CD4-positive, CD25-positive, alpha-beta regulatory T cell (primary cell): ENCODE measurements at places on chromosomes 16 and 17.

DNA sequence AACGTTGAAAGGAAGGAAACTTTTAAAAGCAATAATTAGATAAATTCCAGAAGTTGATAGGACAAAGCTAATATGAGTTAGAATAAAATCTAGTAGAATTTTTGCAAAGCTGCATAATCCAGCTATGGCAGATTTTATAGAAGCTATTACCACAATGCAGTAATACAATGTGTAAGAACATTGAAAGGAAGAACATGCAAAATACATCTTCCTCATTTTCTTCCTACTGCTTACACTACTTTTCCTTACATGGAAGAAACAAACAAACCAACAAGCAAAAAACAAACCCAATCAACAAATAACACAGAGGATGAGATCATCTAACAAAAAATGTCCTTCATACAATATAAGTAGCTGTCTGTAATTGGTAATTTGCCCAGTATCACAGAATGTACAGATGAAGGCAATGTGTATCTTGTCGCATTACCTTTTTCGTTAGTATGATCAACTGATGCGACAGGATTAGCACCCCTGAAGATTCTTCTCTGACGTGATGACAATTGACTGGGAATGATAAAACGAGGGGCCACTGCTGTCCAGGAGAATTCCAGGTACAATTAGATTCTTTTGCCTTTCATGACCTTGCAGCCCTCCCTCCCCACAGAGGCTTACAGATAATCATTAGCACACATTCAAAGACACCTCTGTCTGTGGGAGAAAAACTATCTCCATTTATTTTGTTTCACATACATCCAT, 21.2 kb upstream of the LRRC37A start:
- no peak for DNase-seq

DNA sequence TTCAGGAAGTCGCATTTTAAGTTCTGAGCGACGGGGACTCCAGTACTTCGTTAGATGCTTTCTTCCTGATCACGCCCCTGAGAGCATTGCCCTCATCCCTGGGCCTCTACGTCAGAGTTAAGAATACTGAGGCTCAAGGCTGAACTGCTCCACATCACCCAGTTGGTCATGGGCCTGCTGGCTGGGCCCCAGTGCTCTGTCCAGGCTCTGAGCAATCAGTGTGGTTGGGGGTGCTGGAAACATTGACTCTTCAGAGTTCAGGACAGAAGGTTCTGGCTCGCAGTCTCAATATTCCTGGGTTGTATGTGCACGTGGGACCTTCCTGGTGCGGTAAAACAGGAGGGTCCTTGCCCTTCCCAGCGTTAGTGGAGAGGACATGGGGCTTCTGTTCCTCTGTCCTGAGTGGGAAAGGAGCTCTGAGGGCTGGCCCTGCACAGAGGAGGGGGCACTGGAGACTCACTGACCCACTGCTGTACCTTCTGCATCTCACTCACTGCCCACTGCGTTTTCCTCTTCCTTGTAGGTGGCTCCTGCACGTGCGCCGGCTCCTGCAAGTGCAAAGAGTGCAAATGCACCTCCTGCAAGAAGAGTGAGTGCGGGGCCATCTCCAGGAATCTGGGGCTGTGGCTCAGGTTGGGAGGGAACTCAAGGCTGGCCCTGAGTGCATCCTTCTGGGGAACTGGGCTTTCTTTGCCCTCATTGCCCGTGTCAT, 518 bp downstream of the MT1E start:
- no peak for DNase-seq

DNA sequence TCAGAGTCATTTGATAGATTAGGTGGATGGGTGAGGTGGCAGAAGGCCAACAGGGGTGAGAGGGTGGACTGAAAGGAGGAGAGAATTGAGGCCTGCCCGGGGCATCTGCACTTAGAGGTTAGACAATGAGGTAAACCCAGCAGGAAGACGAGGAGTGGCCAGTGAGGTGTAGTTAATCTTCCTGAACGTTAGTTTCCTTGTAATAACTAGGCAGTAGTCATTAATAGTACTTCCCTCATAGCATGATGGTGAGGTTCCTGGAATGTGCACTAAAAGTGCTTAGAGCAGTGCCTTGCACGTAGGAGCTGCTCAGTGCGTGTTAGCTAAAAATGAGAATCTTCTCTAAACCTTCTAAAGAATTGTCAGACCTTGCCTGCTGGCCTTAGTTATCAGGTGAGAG, 13.5 kb upstream of the KSR1 start:
- DNase-seq, result no peak

GRCh38 chr17:78558989-78559388, 18.2 kb downstream of the DNAH17 start:
- no peak for DNase-seq
